ENCODE measurements at places on chromosomes 5 and 9.

- DNase-seq: no peak
Measured at GRCh38 chr5:71699751-71700150, 19.3 kb upstream of the CARTPT start.

GRCh38 chr5:36236801-36237200 lies 4.9 kb downstream of the NADK2 start:
- no peak for DNase-seq

DNA sequence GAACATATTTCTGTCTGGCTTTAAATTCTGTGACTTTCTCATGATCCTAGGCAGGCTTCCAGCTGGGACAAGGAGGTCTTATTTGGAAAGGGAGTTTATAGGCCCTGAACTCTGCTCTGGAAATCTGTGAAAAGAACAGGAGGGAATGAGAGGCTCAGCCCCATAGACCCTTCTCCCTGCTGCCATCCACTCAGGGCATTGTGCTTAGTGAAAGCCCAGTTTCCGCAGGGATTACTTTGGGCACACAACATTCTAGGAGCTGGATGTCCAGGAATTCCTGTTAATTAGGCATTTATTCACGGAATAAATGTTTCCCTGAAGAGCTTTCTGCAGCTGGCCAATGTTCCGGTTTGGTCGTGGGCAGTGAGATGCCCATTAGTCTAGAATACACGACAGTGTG lies 32.7 kb upstream of the COL15A1 start:
- no peak for DNase-seq

DNA sequence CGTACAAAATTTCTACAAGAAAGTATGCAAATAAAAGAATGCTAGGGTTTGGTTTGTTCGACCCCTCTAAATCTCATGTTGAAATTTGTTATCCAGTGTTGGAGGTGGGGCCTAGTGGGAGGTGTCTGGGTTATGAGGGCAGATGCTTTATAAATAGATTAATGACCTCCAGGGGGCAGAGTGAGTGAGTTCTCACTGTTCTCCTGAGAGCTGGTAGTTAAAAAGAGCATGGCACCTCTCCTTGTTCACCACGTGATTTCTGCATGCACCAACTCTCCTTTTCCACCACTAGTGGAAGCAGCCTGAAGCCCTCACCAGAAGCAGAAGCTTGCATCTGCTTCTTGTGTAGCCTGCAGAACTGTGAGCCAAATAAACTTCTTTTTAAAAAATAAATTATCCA lies 50.4 kb upstream of the FAM170A start:
- DNase-seq: no peak

GRCh38 chr5:1782385-1783215 lies 17.0 kb downstream of the MRPL36 start:
- DNase-seq: no peak

DNA sequence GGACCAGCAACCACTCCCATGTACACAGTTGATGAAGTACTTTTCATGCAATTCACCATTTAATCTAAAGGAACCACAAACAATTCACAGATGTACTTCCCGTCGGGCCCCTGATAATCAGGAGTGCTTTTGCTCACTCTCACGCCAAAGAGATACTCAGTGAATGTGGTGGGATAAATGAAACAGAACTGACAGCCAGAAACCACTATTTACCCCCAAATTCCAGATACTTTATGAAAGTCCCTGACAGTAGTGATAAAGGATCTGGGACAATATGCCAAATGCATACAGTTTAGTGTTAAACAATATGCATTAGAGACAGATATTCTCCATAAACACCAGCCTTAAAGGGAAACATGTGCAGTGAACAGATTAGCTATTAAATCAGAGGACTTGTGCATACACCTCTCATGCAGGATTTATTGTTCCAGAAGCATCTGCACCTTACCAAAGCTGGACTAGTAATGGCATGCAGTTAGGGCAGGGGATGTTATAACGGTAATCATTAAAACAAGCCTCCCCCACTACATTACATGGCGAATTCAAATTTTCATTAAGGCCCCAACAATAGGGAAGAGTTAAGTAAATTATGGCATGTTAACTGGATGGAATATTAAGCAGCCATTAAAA lies 74.0 kb upstream of the SLC25A51 start:
- no peak for DNase-seq

GRCh38 chr9:130660683-130661450 lies 3.5 kb upstream of the PRDM12 start:
- DNase-seq: no peak

GRCh38 chr9:90090997-90091396 lies 486.2 kb downstream of the GADD45G start:
- DNase-seq: no peak

DNA sequence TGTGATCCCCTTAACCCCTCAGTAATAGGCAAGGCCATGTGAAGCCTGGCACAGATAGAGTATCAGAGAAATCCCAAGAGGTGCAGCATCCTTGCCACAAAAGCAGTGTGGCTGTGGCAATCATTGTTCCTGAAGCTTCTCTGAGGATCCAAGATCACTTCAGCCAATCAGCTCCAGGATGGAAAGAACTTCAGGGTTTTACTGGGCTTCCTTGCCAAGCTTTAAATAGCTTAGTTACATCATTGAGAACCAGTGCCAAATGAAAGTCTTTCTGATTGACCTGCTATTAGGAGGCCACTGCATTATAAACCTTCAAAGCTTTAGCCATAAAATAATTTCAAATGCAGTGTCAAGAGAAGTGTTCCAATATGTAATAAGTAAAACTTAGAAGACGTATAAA lies 430.6 kb downstream of the PIK3R1 start:
- DNase-seq: no peak

GRCh38 chr9:113158446-113158845 lies 7.6 kb downstream of the SLC31A2 start:
- DNase-seq: no peak

DNA sequence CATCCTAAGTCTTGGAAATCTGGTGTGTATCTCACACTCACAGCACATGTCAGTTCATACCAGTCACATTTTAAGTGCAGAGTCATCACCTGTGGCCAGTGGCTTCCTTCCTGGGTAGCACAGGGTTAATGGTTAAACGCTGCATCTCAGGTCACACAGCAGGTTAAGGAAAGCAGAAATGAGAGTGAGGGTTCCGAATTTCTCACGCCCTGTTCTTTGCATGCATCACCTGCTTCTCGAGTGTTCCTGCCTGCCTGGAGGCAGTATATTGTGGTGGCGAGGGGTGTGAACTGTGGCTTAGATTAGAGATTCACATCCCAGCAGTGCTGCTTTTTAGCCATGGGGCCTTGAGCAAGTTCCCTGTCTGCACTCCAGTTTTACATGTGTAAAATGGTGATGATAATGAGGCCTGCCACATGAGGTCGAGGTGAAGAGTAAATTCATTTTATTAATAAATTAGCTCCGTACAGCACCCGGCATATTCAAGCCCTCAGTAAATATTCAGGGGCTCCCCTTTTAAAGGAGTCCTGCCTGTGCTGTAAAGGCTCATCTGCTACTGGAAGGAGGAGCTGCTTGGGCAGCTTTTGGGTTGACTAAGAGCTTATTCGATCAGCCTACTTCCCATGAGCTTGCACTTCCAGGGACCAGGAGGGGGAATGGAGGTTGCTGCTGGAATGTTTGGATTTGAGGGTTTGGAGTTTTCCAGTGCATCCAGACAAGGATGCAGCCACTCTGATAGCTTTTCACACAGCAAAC lies 61.1 kb upstream of the SAP30L start:
- DNase-seq: peak; percentile 56

DNA sequence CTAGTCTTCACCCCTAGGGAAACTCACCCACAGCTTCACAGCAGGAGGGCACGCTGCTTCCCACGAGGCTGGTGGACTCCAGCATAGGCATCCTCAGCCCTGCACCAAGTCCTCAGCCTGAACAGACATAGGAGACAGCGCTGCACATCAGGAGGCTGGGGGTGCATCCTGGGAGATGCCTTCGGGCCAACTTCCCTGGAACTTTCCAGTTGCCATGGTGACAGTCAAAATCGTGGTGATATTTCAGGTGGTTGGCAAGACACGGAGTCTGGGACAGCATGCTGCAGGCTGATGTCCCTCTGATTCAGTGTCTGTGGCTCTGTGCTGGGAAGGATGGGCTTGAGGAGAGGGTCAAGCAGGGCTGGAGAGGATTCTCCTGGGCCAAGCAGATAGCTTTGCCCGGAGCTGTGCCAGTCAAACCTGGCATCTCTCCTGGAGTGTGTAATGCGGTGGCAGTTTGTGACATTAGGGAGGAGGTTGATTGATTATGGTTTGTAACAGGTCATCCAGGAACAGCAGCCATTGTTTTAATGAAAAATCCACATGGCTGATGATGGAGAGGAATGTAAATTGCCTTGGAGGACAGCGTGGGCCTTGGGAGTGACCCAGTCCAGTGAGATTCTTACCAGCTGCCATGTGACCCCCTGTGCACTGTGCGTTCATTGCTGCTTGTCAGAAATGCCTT lies 35.6 kb upstream of the SEMA4D start:
- no peak for DNase-seq

DNA sequence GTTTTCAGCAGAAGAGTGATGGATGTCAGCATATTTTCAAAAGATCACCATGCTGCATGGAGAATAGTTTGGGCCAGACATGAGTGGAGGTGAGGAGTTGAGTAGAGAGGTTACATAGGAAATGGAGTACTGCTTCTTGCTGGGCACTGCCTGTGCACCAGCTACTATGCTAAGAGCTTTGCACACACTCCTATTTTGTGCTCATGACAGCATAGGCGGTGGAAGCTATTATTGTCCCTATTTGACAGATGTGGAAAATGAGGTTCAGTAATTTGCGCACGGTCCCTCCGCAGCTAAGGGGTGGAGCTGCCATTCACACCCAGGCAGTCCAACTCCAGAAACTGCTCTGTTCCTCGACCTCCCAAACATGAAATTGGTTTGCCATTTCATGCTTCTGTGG lies 67.8 kb downstream of the ENTREP1 start:
- no peak for DNase-seq

- no peak for DNase-seq
Measured at GRCh38 chr5:106755789-106756188, 914.9 kb downstream of the EFNA5 start.

GRCh38 chr5:136808756-136809155 lies 443.4 kb upstream of the TRPC7 start:
- DNase-seq: no peak

DNA sequence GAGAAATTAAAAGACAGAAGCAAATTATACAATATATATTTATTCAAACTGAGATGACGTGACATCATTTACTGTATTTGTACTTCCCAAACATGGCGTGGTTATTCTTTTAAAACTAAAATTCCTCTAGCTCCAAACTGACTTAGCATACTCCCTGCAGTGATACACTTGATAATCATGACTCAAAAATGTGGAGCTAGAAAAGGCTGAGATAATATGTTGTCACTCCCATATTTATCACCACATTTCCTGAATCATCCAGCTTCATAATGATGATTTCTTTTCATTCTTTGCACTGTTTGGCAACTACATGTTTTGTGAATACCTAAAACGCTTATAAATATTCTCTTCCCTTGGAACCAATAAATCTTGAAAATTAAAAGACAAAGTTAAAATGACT lies 341.0 kb downstream of the EBF1 start:
- no peak for DNase-seq

GRCh38 chr5:167167191-167167795 lies 1124.2 kb upstream of the WWC1 start:
- DNase-seq: no peak

GRCh38 chr5:119343766-119344165 lies 12.1 kb upstream of the TNFAIP8 start:
- DNase-seq: no peak

DNA sequence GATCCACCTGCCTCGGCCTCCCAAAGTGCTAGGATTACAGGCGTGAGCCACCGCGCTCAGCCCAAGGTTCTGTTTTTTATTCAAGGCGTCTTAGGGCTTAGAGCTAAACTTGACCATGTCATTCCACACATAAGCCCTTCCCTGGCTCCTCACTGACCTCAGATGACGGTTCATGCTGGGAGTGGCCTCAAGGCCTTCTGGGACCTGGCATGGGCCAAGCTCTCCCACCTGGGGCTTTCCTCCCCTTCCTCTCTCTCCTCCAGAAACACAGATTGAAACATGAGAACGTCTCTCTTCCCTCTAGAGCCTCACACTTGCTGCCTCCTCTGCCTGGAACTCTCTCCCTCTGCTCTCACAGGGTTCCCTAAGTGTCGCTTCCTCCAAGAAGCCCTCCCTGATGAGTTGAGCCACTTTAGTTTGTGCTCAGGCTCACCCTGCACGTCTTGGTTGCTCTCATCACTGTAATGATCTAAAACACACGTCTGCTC lies 155.6 kb upstream of the IER5L start:
- no peak for DNase-seq

- DNase-seq: no peak
Measured at GRCh38 chr5:173202266-173202875, 32.6 kb downstream of the NKX2-5 start.

GRCh38 chr5:89301321-89302025 lies 418.5 kb upstream of the MEF2C start:
- no peak for DNase-seq

- DNase-seq: no peak
Measured at GRCh38 chr5:7395947-7396712, at the start of gene ADCY2. Gene ADCY2, plus strand, starts transcription at chr5:7396138. Its CDS starts 159 bp downstream, at chr5:7396297.

GRCh38 chr9:136339173-136339957 lies 12.0 kb downstream of the GPSM1 start:
- DNase-seq: no peak

DNA sequence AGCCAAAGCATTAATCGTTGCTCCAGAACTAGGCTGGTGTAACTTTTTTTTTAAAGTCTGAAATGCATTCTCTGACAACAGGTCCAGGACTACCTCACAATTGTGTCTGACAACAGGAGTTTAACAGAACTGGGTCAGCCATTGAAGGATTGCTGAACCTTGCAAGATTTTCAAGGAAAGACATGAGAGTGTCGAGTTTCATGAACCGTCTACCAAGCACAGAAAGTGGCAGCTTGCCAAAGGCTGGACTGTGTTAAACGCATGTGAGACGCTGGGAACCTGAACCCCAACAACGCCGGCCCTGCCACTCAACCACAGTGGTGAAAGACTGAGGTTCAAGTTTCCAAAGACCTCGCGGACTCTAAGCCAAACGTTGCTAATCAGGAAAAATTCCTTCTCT lies 79.1 kb downstream of the LHFPL2 start:
- no peak for DNase-seq

GRCh38 chr9:112174222-112174964 lies 704 bp downstream of the SUSD1 start:
- DNase-seq: peak; percentile 68

DNA sequence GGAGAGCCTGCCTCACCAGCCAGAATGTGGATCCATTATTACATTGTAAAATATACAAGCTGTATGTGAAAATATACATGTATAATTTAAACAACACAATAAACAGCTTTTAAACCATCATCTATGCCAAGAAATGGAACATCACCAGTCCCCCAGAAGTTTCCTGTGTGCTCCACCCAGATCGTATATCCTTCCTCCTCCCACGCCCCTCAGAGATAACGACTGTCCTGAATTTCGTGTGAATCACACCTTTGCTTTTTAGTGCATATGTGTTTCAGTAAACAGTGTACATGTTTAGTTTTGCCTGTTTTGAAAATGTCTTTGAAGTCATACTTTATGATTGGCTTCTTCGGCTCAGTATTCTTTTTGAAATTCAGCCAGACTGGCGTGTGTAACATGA lies 134.6 kb upstream of the MYO10 start:
- no peak for DNase-seq

DNA sequence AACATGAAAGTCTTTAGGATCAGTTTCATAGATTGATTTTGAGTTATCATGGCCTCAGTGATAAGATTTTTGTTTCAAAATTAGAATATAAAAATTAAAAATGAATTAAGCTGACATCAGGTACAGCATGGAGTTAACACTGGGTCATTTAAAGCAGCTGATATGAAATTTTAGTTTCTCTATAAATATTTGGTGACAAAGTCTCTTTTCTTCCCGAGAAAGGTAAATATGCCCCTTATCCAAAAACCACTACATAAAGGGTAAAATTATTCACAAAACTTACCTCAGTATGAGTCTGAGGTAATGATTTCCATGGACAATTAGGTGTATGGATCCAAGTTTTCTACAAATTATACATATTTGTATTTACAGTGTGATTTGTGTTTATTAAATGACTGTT lies 121.5 kb upstream of the PJA2 start:
- DNase-seq: no peak

All from effector memory CD8-positive, alpha-beta T cell (primary cell).